Omental fat pad (tissue), 4 donors: ENCODE measurements at places on chromosomes 12 and 14.

- DNase-seq, result no peak
These were observed 293.3 kb downstream of the PPFIA2 start for GRCh38 chr12:81465876-81466275.

- no peak for DNase-seq
These were observed 96.2 kb upstream of the USP15 start for GRCh38 chr12:62164036-62164435.

- DNase-seq, result no peak
These were observed 8.7 kb downstream of the ITGA7 start for GRCh38 chr12:55698965-55699364.

DNA sequence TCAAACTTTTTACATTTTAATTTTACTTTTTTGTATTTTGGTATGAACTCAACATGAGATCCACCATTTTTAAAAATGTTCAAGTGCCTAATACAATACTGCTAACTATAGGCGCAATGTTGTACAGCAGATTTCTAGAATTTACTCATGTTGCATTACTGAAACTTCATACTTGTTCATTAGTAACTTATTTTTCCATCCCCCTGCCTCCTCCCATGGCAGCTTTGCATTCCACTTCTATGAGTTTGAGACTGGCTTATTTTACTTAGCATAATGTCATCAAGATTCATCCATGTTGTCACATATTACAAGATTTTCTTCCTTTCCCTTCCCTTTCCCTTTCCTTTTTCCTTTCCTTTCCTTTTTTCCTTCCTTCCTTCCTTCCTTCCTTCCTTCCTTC is 825.9 kb downstream of the SLC16A7 start:
- no peak for DNase-seq

DNA sequence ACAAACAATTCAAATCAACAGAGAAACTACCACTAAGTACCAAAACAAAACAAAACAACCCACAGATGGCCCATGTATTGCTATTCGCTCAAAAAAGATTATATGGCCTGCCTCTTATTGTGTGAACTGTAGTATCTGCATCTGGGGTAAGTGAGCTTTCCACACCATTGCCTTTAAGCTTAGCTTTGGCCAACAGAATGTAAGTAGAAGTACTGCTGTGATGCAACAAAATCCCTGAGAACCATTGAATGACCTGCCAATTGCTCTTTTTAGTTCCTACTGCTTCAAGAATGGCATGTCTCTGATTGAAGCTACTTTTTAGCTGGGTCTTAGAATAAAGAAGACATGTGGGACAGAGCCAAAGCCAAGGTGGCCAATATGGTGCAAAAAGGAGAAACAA is 32.5 kb downstream of the PPFIA2 start:
- DNase-seq, result no peak

GRCh38 chr12:6420364-6420763 is 24.4 kb upstream of the CD27 start:
- no peak for DNase-seq
